Type B pancreatic cell (in vitro differentiated cells): ENCODE measurements at places on chromosomes 2 and 18. TPM values are rescaled to one million over a fixed set of nuclear protein-coding genes. Genes with fewer than 3 reads are reported as not detected.

GRCh38 chr2:99480390-99480789 lies 9.4 kb downstream of the REV1 start:
- peaks cover 14% of the 10 kb centered on the region for H3K36me3 ChIP-seq
- H3K27me3 ChIP-seq, result no peaks in the 10 kb centered on the region
- no peak for DNase-seq
- peaks cover 49% of the 10 kb centered on the region for H3K4me1 ChIP-seq

DNA sequence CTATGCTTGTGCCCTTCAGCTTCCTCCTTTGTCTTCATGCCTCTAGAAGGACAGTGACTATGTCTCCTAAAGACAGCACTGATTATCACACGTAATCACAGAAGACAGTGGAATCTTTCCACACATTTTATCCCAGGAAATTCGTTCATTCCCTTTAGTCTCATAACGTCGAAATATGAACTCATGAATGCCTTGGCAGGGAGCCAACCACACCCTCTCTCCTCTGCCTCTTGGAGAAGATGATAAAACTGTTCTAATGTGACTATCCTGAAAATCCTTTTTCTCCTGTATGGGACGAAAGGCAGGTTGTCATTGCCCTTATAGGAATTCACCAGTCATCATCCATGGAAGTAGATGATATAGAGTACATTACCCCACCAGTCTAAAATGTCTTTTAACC lies 726.6 kb upstream of the FANCL start:
- H3K4me1 ChIP-seq, result peaks cover 30% of the 10 kb centered on the region
- DNase-seq, result no peak
- H3K4me3 ChIP-seq, result no peak overlapping the region
- peaks cover under 1% of the 10 kb centered on the region for H3K36me3 ChIP-seq

- H3K4me1 ChIP-seq, result peaks cover 7% of the 10 kb centered on the region
- H3K27me3 ChIP-seq, result peaks cover 6% of the 10 kb centered on the region
- DNase-seq, result no peak
Measured at GRCh38 chr2:24459224-24460161, 31.6 kb upstream of the NCOA1 start.

DNA sequence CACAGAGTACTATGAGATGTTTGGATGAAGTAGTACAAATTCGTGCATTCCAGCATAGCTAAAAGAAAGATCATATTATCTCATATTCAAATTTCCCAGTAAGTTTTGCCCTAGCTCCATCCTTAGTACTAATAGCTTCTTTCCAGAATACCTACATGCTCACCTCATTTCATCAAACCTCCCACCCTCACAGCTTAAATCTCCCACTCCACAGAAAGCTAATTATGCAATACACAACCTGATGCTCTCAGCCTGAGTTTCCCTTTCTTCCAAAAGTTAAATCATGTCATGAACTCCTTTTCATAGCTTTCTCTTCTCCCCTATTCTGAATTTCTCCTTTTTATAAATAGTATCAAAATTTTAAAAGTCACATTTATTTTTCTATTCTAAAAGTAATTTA lies 34.6 kb downstream of the DNAH6 start:
- no peak overlapping the region for H3K27ac ChIP-seq
- no peaks in the 10 kb centered on the region for H3K4me1 ChIP-seq
- H3K4me3 ChIP-seq, result no peak overlapping the region
- DNase-seq, result no peak

TMEM163 gene
- 4.0 and 4.1 TPM in 2 replicates for total RNA-seq

RAD51AP2 gene
- 0.12 TPM in 2 replicates for total RNA-seq

OSR1 gene
- total RNA-seq, result 9.5 and 55.7 TPM in 2 replicates
